Forelimb muscle (tissue), 1 donor: ENCODE measurements at places on chromosomes 13 and 19.

DNA sequence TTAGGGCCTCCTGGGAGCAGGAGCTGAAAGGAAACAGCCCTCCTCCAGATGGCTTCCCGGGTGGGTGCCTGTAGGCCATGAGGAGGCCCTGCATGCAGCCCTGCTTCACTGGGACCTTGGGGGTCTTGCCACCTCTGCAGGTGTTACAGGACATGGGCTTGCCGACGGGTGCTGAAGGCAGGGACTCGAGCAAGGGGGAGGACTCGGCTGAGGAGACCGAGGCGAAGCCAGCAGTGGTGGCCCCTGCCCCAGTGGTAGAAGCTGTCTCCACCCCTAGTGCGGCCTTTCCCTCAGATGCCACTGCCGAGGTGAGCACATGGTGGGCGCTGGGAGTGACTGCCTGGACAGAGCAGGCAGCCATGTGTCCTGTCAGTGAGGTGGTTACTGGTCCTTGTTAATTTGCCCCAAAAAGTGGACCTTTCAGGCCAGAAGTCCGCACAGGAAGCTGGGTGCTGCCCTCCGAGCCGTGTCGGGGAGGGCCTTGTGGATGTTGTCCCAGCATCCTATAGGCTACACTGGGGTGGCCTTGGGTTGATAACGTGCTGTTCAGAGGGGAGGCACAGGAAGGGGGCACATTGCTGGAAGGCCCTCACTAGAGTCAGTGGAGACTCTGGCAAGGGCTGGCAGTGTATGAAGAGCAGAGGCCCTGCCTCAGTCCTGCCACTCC, 18.7 kb upstream of the QTRT1 start:
- no peak for DNase-seq

DNA sequence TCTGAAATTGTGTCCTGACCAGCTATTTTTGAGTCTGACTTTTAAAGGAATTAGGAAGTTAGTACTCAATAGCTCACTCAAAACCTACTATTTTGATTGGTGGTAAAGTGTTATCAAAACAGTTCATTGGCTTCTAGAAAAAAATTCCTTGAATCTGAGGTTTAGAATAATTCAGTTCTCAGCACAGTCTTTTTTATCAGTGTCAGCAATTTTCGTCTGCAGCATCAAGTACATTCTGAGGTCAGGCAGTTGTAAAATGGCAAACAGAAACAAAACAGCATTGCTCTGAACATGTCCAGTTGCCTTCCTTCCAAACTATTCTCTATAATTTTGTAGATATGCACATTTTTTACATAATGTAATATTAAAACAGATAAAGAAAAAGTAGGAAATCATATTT, 1644.1 kb downstream of the SLITRK5 start:
- no peak for DNase-seq

DNA sequence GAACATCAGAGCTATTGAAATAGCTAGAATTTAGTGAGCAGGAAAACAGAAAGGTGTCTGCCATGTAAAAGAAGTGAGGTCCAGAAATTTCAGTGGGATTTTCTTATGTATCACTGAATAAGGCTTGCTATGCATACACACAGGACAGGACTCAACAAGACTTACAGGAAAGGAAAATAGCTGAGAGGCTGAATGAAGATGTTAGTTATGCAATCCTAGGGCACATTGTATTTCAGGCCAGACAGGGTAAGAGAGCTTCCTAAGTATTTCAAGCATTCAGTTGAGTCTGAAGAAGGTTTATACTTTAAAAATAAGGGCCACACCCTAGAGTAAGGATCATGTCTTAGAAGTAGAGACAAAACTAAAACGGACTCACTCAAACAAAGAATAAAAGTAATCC, 419.9 kb upstream of the PRR20A start:
- DNase-seq = no peak

GRCh38 chr13:99124794-99125316, 75.8 kb upstream of the UBAC2 start:
- peak; percentile 14 for DNase-seq
